ENCODE measurements at places on chromosomes 1 and 21.

GRCh38 chr1:22627331-22627730, 9.1 kb upstream of the C1QA start:
- DNase-seq = no peak

GRCh38 chr1:212118167-212118871, 82.8 kb downstream of the DTL start:
- DNase-seq = no peak

GRCh38 chr1:217026531-217026930, 303.3 kb upstream of the ESRRG start:
- DNase-seq = no peak

DNA sequence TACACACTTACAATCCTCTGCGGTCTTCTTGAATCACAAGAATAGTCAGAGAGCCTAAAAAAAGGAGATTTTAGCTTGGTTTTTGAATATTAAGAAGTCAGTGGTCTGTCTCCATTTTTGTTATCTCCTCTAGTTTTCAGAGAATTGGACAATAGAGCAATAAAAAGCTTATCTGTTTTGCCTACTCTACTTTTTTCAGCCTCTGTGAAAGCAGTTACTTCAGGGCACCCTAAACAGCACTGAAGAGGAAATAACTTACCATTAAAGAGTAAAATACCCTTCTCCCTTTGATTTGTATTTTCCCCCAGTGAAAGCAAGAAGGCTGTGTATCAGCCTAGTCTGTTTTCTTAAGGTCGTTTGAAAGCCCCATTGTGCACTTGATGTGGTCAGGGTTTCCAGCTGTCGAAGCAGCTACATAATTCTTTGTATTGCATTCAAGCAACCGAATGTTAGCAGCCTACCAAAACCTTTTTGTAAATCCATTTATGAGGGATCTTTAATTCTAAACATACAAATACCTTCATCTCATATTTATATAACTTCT, 1.0 kb downstream of the NTMT2 start:
- no peak for DNase-seq

DNA sequence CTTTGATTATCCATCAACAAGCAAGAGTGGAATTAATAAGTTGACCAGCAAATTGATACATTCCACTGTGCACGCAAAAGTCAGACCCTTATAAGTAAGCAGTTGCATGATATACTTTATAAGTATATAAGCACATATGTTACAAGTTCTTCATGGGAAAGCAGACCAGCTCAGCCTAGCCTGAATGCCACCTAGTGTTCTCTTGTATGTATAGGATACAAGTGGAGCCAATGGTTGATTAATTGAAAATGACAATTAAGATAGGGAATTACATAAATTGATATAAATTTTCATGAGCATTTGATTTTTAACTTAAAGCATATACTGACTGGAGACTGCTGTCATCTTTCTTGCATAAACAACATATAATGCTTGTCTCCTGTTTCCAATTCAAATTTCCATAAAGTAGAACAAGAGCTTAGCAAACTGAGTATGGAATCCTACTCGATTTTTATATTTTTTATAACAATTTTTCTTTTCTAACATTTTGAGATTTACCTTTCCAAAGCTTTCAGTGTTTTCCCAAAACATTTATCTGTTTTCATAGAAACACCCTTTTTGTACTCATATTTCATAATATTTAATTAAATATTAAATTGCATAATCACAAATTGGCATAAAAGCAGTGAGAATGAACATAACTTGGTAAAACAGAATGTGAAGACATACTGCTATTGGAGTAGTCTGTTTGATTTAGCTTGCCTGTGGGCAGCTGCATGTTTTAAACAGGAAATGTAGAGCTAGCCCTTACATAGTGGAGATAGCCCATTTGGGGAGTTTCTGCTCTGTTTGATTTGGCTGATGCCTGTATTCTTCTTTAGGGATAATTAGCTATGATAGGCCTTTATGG, 62.8 kb downstream of the MAGI3 start:
- peak; percentile 42 for DNase-seq

GRCh38 chr1:172354291-172355274, 65.9 kb upstream of the C1orf105 start:
- no peak for DNase-seq

- DNase-seq = no peak
Measured at GRCh38 chr21:45411810-45412206, 6.8 kb downstream of the COL18A1 start.

Data from D341Med (cell line).